ENCODE measurements at places on chromosomes 6 and 20. TPM values are rescaled to one million over a fixed set of nuclear protein-coding genes. Genes with fewer than 3 reads are reported as not detected.

The BHLHE23 gene
- polyA plus RNA-seq = not detected

DNA sequence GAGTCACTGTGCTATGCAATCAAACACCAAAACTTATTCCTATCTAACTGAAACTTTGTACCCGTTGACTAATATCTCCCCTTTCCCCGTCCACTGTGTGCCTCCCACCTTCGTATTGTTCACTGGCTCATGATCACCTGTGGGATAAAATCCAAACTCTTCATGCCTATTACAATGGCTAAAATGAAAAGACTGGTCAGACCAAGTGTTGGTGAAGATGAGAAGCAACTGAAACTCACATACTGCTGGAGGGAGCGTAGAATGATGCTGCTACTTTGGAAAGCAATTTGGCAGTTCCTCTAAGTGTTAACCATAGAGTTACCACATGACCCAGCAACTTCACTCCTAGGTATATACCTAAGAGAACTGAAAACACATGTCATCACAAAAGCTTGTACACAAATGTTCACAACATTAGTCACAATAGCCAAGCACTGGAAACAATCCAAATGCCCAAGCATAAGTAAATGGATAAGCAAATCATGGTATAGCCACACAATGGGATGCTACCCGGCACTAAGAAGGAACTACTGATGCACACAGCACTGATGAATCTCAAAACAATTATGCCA, 13.1 kb downstream of the RPS10 start:
- DNase-seq = no peak
- no peaks in the 10 kb centered on the region for H3K27me3 ChIP-seq
- H3K36me3 ChIP-seq = peaks cover 24% of the 10 kb centered on the region
- no peak overlapping the region for H3K4me3 ChIP-seq
- H3K27ac ChIP-seq = no peak overlapping the region
- H3K4me1 ChIP-seq = no peaks in the 10 kb centered on the region

GRCh38 chr20:21704408-21705385, 767 bp upstream of the PAX1 start:
- no peak for DNase-seq
- H3K36me3 ChIP-seq = no peaks in the 10 kb centered on the region
- H3K27ac ChIP-seq = no peak overlapping the region
- peaks cover 27% of the 10 kb centered on the region for H3K27me3 ChIP-seq
- no peak overlapping the region for H3K4me3 ChIP-seq

DNA sequence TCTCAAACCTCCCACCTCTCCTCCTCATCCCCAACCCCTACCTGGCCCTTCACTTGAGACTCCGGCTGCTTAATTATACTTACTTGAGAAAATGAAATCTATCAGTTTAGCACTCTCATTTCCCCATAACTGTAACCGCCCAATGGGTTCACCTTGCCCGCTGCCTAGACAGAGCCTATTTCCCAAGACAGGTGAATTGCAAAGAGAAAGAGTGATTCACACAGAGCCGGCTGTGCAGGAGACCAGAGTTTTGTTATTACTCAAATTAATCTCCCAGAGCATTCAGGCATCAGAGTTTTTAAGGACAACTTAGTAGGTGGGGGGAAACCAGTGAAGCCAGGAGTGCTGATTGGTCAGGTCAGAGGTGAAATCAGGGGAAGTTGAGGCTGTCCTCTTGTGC, 301.4 kb upstream of the CDYL start:
- no peaks in the 10 kb centered on the region for H3K27me3 ChIP-seq
- no peaks in the 10 kb centered on the region for H3K36me3 ChIP-seq

GRCh38 chr6:101578306-101578705, 184.8 kb downstream of the GRIK2 start:
- H3K4me1 ChIP-seq = no peaks in the 10 kb centered on the region
- no peaks in the 10 kb centered on the region for H3K36me3 ChIP-seq
- no peak overlapping the region for H3K27ac ChIP-seq
- no peak overlapping the region for H3K4me3 ChIP-seq
- no peaks in the 10 kb centered on the region for H3K27me3 ChIP-seq

- H3K4me1 ChIP-seq = no peaks in the 10 kb centered on the region
- H3K4me3 ChIP-seq = no peak overlapping the region
- no peak overlapping the region for H3K27ac ChIP-seq
- DNase-seq = no peak
These were observed 225.7 kb upstream of the TENT5A start for GRCh38 chr6:81978230-81978629.
